Retinal pigment epithelial cell (primary cell): ENCODE measurements at places on chromosomes 1 and 21.

DNA sequence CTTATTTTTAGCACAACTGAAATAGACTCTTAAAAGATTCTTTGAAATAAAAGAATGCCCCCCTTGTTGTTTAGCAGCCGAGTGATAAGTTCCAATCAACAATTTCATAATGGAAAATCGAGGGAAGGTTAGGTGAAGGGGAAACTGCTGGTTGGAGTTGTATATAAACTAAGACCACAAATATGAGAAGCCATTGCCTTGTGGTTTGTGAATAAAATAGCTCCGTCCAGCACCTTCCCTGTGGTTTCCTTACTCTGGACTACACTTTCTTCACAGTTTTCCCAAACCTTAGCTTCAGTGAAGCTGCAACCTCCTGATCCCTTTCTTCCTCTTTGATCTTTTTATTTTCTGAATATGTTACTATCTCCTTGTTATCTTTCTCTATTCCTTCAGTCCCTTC is 6.7 kb upstream of the RAB3GAP2 start:
- DNase-seq, result no peak

DNA sequence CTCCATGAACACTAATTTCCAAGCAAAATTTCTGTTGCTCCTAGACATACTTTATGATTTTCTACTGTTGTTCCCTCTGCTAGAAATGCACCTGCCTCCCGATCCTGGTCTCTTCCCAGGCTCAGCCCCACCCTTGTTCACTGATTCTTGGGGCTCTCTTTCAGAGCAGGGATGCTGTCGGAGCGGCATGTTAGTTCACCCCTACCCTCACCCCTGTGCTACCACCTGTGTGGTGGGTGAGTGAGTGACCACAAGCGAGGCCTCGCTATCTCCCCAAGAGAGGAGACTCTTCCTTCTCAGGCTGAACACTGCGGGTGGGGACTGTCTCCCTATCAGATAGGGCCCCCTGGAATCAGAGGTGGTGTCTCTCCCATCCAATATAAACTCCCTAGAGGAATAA is 4.9 kb upstream of the S100A8 start:
- no peak for DNase-seq

DNA sequence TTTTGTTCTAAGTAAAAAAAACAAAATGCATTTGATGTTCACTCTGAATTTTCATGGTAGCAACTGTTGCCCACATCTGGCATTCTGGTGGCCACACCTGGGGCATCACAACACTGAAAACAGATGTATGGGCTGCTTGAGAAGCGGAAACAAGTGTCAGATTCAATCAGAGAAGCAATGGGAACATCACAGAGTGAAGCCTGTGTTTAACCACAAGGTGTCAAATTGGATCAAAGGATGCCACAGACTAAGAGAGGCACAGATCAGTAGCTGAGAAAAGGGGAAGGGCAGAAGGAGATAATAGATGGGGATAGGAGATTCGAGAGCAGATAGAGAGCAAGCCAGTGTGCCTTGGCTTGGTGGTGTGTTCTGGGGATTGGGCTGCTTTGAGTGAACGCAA is 49.8 kb upstream of the MTF2 start:
- DNase-seq, result no peak

- DNase-seq, result no peak
Measured at GRCh38 chr1:44613941-44614340, 60.3 kb downstream of the TMEM53 start.

- peak; percentile 56 for DNase-seq
Measured at GRCh38 chr21:35840197-35840799, 220.0 kb downstream of the SETD4 start.

GRCh38 chr1:77370583-77371306 is 88.9 kb downstream of the AK5 start:
- peak; percentile 60 for DNase-seq

DNA sequence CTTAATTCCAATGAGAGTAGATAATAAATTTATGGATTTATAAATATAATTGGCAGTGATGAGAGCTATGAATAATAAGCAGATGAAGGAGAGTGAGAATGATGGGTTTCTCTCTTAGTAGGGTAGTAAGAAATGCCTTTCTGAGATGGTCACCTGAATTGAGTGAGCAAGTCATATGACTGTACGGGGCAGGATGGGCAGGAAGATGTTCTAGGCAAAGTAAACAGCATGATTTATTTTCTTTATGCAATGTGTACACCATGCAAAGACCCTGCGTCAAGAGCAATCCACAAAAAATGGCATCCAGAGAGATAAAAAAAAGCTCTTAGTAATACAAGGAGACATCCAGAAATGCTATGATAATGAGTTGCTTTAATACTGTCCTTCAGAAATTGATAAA is 409.9 kb downstream of the HLX start:
- no peak for DNase-seq

DNA sequence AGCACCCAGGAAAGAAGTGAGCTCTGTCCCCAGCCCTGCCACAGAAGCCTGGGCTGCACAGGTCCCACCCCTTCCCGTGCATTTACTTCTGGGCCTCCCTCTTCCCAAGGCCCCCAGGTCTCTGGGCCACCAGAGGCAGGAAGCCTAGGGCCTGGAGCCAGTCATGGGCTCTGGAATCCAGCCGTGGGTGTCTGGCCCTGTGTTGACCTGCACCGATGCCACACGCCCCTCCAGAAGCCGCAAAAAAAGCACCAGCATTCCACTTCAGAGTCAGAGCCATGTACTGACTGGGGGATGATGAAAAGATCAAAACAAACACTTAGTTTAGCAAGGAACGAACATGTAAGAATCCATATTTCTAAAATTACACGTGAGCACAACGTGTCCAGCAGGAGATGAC is 141.7 kb downstream of the NPHP4 start:
- DNase-seq, result no peak

GRCh38 chr1:166017395-166017794 is 149.4 kb downstream of the FAM78B start:
- DNase-seq, result no peak

GRCh38 chr1:25682059-25682601 is 65.5 kb downstream of the MAN1C1 start:
- no peak for DNase-seq

GRCh38 chr21:42161401-42161955 is 57.5 kb upstream of the ABCG1 start:
- no peak for DNase-seq

DNA sequence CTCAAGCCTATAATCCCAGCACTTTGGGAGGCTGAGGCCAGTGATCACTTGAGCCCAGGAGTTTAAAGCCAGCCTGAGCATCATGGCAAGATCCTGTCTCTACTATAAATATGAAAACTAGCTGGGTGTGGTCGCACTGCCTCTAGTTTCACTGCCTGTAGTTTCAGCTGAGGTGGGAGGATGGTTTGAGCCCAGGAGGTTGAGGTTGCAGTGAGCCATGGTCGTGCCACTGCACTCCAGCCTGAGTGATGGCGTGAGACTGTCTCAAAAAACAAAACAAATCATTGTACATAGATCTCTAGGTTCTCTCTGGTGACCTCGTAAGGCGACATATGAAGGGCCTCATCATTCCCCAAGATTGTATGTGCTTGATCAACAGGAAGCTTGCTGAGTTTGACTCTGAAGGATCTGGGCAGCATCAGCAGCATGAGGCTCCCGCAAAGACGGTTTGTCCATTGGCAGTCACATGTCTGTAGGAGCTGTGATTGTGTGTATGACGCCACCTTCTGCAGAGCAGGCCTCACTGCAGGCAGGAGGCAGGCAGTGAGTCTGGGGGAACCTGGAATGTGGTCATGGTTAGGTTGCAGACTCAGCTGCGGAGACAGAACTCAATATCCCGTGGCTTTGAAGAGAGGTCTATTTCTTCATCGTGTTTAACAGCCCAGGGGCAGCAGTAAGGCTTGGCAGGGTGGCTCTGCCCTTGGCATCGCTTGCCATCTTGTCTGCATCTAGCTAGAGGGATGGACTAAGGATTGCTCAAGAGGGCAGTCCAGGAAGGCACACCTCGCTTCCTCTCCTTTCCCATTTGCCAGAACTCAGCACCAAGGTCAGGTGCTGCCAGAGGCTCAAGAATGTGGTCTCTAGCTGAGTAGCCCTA is 14.0 kb downstream of the ATP5PO start:
- no peak for DNase-seq

- DNase-seq, result peak; percentile 90
Measured at GRCh38 chr1:163168053-163168452, 34.7 kb downstream of the RGS5 start.

GRCh38 chr21:16280686-16281091 is 550.9 kb downstream of the USP25 start:
- DNase-seq, result no peak

- DNase-seq, result no peak
Measured at GRCh38 chr1:84598846-84599741, 24.9 kb upstream of the CTBS start.

DNA sequence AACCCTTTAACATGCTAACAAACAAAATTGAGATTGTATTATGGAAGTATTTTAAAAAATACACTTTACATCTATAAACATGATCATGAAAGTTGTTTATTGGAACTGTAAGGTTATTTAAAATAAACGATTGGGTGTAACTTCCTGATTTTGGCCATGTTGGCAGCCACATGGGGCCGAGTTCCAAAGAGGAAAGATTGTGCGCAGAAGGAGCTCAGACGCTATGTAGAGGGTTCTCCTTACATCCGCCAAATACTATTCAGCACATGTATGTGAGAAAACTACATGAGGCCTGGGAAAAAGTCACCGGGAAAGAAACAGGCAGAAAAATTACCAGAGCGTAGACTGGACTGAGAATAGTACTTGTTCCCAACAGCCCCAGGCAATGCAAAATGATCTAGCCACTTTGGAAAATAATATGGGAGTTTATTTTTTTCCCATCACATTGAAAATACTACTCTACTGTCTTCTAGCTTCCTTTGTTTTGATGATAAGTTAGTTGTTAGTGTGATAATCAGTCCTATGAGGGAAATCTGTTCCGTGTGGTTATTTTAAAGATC is 35.7 kb upstream of the B3GALT2 start:
- no peak for DNase-seq
